ENCODE measurements at places on chromosomes 4 and X. TPM values are rescaled to one million over a fixed set of nuclear protein-coding genes. Genes with fewer than 3 reads are reported as not detected.
A peak's percentile ranks its signal among the peaks of the same experiment; 100 is the strongest.

DNA sequence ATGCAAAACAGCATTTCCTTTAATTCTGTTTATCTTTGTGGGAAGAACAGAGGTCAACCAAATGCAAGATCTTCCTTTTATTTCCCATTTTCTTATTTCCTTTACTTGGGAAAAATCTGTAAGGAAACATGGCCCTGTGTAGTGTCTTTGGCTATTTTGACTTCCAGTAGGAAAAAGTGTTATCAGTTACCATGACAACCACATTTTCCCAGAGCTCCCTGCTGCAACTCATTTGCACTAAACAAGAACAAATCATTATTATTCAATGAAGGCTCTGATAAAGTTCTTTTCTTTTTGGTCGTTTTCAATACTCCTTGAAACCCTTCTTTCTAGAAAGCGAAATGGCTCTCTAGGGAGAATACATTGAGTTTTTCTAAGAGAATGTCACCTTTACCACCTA, 117.2 kb upstream of the DDX53 start:
- DNase-seq, result no peak

Gene MAB21L2
- 0.10 TPM for total RNA-seq

Gene KCNIP4
- total RNA-seq, result 0.31 TPM

DNA sequence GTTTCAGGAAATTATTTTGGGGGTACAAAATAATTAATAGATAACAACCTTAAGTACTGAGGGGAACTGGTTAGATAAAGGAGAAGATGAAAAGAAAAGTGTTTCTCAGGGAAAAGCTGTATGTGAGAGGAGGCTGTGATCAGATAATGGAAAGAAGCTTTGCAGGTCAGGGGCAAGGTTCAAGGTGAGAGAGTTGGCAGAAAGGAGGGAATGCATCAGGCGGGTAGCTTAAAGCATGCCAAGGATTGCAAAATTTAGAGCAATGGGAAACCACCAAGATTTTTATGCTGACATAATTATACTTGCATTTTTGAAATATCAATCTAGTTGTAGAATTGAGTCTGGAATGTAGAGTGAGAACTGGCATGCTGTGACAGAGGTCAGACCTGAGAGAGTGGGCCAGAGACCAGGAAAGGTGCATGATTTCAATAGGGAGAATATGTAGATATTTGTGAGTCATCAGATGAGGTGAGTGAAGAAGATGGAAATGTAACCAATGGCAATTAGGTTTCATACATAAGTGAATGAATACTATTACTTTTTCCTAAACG, 508.7 kb downstream of the TRIML1 start:
- DNase-seq, result no peak

Gene GLRA2
- not detected for total RNA-seq

GRCh38 chr4:155342142-155342541, 34.6 kb downstream of the MAP9 start:
- DNase-seq, result no peak

Gene MXD4
- total RNA-seq, result 34.0 TPM

DNA sequence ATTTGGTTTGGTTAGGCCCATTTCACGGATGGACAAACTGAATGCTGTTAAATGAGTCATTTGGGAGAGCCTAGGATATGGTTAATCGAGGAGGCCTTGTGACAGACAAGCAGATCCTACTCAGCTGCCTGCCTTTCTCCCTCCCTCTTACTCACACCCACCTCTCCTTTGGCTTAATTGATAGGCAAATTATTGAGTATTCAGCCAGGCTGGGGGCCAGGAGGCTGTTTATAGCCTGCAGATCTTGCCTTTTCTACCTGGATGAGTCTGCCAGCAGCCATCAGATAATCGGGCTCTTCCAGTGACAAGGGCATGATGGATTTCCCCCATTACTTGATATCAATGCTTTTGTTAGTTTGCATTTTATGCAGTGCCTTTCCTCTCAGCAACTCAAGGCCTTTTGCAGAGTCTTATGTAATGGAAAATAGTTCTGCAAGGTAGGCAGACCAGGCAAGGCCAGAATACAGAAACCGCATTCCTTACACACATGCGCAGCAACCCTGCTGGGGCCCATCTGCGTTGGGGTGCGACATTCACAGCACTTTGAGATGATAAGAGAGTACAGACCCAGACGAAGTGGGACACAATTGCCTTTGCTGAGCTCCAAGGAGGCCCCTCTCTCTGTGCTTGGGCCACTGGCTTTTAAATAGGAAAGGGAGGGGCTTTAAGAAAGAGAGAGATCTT, 96.2 kb upstream of the ATP6AP2 start:
- DNase-seq, result no peak

DNA sequence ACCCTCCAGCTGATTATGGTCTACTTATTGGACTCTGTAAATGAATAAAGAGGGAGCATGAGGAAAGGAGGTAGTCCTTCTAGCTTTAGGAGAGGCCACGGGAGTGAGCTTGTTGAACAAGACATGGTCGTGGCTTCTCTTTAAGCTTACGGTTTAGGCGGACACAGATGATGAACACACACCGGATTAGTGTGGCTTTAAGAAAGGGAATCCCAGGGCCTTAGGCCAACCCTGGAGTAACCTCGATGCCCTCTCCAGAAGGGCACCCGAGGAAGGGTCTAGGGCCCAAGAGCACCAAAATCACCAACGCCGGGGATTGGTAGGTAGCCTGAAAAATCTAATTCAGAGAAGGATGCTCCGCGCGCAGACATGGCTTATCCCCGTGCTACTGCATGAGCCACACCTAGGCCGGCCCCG, 39.4 kb downstream of the ERVMER34-1 start:
- no peak for DNase-seq

DNA sequence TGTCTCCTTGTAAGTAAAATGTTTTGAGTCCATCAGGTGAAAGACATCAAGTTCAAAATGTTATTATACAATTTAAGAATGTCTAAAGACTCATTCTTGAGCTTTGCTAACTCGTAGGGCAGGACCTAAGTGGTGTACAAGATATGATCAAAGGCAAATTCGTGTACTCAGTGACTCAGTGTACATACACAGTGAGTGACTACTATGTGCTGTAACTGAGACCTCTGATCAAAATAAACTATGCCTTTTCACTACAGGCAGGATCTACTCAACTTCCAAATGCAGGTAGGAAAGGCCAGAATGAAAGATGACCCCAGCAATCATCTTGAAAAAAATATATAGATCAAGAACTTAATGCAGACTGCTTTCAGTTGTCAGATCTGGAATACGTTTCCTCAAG, 49.9 kb downstream of the ADGRG2 start:
- DNase-seq, result no peak

DNA sequence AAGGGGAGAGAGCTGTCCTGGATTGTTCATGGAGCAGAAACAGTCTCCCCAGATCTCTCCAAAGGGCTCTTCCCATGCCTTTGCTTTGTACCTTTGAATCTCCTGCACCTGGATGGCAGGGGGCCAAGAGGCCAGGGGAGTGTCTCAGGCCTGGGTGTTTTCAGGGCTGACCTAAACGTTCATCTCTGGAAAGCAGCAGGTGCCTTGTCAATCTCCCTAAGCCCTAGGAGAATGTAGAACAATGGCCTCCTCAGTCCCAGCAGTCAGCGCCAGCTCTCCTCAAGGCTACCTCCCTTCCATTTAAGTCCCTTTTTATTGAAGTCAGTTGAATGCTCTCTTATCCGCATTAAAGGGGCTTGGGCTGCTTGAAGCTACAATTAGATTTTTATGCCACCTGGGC, 31.2 kb upstream of the NSUN7 start:
- no peak for DNase-seq

GRCh38 chrX:43165343-43165920, 387.5 kb upstream of the PPP1R2C start:
- DNase-seq, result no peak

DNA sequence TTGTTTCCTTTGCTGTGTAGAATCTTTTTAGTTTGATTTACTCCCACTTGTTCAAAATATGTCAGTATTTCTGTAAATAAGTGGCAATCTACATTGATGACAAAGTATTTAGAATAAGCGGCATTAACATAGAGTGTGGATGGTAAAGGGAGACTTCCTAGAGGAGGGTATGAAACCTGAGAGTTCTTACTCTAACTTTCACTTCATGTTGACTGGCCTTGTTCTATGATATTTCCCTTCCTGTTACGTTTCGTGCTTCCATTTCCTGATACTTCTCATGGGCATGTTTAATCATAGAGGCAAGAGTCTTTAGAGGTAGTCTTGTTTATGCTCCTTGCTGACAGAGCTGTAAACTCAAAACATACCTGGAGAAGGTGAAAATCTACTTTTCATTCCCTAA, 408.9 kb downstream of the GLUD2 start:
- no peak for DNase-seq

- no peak for DNase-seq
These were observed 27.3 kb downstream of the BBS12 start for GRCh38 chr4:122759639-122760310.

Gene DDX60
- 14.0 TPM for total RNA-seq

GRCh38 chr4:151993521-151993920, 232.7 kb upstream of the GATB start:
- DNase-seq, result no peak

DNA sequence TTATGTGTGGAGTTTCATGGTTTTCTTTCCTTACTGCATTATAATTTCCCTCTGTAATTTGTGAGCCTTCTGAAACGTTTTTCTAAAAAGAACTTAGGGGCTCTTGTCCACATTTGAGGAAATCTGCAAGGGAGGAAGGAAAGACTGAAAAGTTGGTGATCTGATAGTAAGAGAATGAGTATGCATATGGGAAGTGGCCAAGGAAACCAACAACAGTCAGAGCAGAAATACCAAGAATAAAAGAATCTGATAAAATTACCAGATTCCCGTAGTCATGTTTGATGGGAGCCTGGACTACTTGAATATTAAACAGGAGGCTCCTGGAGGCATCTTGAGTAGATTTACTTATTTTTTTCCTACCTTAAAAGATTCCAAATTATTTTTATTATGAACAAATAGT, 50.1 kb downstream of the MEPE start:
- DNase-seq, result no peak

- peak; percentile 45 for DNase-seq
These were observed 169.0 kb upstream of the MBNL3 start for GRCh38 chrX:132657876-132658275.

DNA sequence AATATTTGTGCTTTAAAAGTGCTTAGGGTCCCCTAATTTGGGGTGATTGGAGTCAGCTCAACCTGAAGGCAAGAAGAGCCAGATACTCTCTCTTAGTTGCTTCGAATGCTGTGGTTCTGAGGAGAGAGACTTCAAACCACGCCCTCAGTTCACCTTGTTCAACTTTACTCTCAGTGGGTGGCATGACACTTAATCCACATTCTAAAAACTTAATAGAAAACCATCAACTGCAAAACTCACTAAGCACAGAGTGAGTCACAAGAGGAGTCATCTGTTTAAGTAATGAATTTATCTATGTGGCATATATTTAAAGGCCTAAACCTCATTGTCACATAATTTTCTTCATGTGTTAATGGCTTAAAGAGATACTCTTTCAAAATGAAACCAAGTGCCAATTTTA, 99.5 kb upstream of the SLC4A4 start:
- no peak for DNase-seq

DNA sequence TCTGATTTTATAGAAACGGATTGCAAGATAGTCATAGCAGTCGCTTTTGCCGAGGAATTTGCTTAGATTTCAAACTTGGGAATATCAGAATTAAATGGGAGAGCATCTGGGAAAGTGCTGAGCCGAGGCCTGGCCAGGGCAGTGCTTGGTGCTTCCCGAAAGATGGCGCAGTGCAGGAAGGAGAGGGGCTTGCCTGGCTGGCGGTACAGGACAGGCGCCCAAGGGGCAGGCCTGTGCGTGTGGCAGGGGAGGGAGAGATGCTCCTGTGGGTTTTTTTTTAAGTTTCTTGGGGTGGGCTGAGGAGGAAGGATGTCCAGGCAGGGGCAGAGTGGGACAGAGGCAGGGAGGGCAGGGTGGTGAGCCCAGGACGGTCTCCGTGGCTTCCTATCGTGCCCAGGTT, 241.1 kb downstream of the AFAP1 start:
- no peak for DNase-seq

Gene OPHN1
- total RNA-seq, result 22.6 TPM

DNA sequence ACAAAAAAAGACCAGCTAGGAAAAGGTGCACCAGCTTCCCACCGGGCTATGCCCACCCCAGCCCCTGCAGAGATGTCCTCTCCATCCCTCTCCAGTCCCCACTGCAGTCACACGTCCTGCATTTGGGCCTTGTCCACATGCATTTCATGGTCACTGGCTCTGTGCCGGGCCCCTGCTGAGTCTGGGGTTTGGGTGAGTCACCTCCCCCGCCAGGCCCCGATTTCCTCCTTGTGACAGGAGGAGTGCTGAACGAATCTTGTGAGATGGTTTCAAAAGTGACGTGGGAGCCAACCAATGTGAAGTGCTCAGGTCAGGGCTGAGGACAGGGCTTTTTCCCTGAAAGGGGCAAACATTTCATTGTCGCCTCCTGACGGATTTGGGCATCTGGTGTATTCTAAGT, 7.1 kb downstream of the CPZ start:
- peak; percentile 60 for DNase-seq

DNA sequence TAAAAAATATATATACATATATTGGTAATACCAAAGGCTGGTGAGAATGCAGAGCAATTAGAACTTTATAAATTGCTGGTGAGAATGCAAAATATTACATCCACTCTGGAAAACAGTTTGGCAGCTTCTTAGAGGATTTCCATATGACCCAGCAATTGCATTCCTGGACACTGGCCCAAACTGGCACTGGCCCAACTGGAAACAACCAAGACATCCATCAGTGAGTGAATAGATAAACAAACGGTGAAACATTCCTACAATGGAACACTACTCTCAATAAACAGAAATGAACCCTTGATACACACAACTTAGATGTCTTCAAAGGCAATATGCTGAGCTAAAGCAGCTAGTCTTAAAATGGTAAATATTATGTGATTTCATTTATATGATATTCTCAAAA, 524.2 kb downstream of the IQCM start:
- peak; percentile 83 for DNase-seq

DNA sequence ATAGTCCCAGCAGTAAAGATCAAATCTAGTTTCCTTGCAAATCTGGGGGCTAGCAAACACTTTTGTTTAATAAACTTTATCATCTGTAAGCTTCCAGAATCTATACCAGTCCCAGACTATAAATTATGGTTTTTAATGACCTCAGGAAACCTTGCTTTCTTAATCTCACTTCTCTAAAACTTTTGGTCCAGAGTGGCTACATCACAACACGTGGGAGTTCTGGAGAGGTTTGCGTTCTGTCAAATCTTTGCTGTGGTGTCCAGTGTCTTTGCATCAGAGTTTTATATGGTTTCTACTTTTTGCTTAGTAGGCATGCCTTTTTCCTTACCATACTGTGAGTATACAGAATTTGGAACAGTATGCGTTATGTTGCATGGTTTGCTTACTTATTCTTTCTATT, 193.9 kb downstream of the ANK2 start:
- no peak for DNase-seq

All from tongue (tissue), 3 donors.